HuH-7 (cell line): ENCODE measurements at places on chromosomes 13 and 19.

DNA sequence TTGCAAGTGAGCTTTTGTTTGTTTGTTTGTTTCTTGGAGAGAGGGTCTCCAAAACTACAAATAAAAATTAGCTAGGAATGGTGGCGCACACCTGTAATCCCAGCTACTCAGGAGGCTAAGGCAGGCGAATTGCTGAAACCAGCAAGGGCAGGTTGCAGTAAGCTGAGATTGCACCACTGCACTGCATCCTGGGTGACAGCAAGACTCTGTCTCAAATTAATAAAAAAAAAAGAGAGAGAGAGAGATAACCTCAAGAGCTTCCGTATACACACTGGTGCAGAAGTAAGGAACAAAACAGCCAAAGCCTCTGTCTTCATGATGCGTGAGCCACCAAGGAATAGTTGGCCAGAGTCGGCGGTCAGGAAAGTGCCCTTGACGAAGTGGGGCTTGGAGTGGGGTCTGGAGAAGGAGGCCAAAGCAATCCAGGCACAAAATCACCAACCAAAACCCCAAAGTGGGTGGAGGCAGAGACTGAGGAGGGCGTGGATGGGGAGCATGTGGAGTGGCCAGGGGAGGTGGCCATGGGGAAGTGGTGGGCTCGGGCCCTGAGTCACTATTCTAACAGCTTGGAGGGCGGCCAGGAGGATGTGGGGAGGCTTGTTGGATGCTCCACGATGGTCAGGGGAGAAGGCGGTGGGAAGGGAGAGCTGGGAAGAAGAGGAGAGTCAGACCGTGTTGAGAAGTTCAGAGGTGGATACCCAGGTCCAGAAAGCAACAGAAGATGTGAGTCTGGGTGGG lies 21.2 kb upstream of the TOMM40 start:
- DNase-seq = no peak

DNA sequence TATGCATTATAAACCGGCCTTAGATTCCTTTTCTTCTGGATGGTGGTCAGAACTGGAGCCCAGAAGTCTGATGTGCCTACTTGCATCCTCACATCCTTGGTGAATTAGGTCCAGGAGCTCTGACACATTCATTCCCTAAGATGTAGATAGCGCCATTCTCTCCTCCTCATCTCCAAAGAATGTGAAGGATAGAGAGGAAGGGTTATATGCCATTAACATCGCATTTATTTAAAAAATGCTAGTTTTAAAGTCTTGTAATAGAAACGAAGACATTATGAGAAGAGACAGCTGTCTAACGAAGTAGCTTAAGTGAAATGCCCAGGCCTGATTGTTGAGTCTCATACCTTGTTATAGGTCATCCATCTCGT lies 9.7 kb downstream of the MBNL2 start:
- no peak for DNase-seq

DNA sequence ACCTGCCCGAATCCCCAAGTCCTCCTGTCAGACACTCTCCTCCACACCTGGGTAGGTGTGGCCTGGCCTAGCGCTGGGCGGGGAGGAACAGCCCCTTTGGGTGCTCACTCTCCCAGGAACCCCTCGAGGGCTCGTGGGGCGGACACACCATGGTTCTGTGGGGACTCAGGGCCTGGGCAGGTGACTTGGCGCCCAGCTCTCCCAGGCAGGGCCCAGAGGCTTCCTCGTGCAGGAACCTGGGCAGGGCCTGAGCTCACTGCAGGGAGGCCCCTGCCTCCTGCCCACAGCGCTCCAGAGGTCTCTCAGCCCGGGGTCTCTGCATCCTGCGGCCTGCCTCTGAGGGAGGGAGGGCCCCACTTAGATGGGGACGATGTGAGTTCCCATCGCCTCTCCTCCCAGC lies 11.9 kb downstream of the LSM4 start:
- DNase-seq = no peak

DNA sequence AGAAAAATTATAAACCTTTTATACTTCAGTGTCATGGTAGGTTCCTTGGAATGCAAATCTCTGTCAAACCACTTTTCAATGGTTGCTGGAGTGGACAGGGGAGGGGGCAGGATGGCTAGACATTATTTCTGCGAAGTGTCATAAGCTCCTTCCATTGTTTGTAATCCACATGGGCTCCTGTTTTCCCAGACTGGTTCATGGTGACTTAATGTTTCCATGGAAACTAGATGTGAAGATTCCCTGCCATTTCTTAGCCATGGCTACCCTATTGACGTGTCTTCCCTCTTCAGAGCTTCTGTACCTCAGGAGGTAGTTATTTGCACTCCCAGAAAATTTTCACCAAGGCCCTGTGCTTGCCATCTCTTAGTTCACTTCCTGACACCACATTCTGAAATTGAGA lies 95.3 kb downstream of the UFM1 start:
- DNase-seq = no peak

DNA sequence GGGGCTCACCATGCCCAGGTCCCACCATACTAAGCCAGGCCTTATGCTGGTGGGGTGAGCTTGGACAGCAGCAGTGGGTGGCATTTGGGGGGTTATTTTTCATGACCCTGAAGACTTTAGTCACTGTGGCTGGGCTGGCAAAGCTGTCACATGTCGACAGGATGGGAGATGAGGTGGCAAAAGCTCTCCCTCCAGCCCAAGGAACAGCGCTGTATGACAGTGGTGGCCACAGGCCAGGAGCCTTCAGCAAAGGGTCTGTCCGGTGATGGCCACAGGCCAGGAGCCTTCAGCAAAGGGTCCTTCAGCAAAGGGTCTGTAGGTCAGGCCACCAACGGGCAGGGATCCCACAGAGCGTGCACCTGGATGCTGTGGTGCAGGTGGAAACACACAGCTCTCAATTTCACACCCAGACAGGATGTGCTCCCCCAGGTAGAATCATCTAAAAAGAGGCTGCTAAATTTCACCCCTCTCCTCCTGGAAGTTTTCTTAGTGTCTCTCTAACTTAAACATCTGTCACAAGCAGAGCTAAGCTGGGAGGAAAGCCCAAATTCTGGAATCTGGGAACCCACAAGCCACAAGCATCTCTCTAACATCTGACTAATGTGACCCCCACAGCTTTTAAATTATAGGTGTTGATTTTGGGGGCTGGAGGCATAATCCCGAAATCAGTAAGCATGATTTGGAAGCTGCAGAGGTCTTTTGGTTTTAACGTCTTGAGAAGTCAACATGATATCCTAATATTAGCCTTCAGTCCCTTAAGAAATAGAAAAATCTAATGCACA lies 23.0 kb downstream of the COL4A1 start:
- DNase-seq = no peak
